Fibroblast of skin of abdomen (primary cell): ENCODE measurements at places on chromosomes 6 and 20.

GRCh38 chr6:45965792-45966191, 49.9 kb downstream of the CLIC5 start:
- DNase-seq, result peak; percentile 89

GRCh38 chr6:53934023-53934422, 139.2 kb downstream of the LRRC1 start:
- DNase-seq, result no peak

GRCh38 chr20:1894951-1895673, at the start of gene SIRPA:
Gene SIRPA (plus strand): TSS chr20:1895407. CDS start chr20:1895448, 41 bp downstream.
- DNase-seq, result peak; percentile 78

GRCh38 chr6:146861029-146861563, 262.3 kb downstream of the ADGB start:
- DNase-seq, result no peak

GRCh38 chr20:11323816-11324215, 593.9 kb upstream of the BTBD3 start:
- DNase-seq, result peak; percentile 87

GRCh38 chr6:115573861-115574260, 486.8 kb downstream of the FRK start:
- DNase-seq, result peak; percentile 75

DNA sequence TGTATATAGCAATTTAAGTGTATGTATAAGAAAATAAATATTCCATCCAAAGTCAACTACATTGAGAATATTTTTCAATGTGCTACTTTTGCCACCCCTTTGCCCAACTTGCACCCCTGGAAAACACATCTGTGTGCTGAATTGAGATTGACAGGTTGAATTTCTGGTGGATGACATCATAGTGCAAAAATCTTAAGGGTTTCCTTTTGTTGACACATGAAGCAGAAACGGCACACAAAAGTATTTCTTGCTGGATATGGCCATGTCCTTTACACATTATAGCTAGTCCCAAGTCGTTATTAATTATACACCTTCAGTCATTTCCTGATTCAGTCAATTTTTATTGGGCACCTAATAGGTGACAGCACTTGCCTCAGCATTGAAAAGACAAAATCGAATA, 188.7 kb upstream of the FBXL4 start:
- DNase-seq, result no peak

DNA sequence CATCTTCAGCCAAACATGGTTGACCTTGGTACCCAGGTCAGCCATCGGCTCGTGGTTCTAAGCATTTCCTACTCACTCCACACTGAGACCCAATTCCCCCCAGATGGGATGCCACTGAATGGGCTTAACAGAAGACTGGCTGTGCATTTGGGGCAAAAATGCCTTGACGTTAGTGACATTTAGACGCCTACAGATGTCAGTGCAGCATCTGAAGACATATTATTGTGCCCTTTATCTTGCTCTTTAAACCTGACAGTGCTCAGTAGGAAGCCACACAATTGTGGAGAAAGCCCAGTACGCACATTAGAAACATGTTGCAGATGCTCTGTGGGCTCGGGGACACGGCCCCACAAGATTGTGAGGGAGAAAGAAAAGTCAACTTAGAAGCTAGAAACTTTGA, 414.7 kb downstream of the PTPRT start:
- DNase-seq, result no peak

DNA sequence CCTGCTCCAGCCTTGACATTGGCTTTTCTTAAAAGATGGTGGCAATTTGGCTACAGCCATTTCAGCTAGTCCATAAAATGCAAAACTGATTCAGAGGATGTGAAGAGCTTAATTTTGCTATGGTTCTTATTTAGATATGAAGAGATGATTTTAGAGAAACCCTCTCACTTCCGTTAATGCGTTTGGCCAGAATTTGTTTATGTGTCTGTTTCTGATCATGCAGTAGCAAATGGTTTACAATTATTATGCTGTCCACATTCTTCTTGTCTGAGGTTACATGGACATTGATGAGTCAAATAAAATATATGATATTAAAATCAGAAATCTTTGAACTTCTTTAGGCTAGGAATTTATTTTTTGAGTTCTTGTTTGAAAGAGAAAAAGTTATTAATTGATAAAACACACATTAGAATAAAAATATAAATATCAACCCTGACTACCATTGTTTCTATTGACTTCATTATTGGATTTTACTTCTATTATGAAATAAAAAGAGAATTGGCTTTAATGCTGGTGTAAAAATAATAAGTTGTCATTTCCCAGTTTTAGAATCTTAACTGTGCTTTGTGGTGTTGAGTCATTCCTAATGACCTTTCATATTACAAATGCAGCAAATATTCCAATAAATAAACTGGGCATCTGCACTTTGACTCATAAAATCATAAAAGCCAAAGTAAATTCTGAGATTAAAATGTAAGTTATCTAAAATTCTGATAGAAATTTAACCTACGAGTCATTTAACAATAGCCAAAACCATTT, 1286.0 kb upstream of the GJE1 start:
- DNase-seq, result peak; percentile 67

- DNase-seq, result peak; percentile 73
These were observed 2.3 kb upstream of the SERPINB6 start for GRCh38 chr6:2973676-2974075.

- no peak for DNase-seq
These were observed 17.4 kb upstream of the UBE2V1 start for GRCh38 chr20:50130356-50130723.

- no peak for DNase-seq
These were observed 3.6 kb downstream of the FOXC1 start for GRCh38 chr6:1613346-1613687.

DNA sequence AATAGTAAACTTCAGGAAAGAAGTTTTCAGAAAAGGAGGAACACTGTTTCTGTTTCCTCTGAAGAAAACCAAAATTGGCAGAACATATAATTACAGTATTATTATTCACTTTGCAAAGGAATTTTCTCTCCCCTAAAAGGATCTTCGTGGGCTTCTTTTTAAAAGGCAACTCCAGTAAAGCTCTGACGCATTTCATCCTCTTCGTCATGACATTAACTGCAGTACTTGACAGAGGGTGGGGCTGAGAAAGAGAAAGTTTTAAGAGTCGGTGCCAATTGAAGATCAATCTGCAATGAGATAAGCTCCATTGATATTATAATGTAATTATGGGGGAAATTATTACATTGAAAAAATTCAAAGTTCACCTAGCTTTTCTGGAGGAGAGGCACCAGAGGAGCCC, 75.8 kb downstream of the MYB start:
- DNase-seq, result no peak

DNA sequence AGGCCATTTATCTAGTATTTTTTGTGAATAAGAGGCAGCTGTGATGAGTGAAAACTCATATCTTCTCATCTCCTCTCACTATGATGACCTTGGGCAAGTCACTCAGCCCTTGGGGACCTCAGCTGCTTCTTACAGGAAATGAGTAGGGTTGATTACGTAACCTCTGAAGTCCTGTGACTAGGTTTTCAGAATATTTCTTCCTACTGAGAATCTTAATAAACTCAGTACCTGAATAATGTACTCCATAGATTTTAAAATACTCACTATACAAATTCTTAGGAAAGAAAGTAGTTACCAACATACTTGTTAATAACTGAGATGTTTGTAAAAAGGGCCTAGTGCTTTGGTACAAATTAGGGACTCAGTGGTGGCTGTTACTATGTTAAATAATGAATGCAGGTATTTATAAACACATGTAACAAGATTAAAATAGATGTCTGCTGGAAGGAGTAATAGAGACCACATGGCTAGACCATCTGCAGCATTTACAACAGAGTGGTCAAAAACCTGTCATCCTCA, 60.9 kb downstream of the RPRD1B start:
- DNase-seq, result peak; percentile 62

GRCh38 chr6:107822176-107823046, 1.7 kb downstream of the SCML4 start:
- DNase-seq, result no peak

DNA sequence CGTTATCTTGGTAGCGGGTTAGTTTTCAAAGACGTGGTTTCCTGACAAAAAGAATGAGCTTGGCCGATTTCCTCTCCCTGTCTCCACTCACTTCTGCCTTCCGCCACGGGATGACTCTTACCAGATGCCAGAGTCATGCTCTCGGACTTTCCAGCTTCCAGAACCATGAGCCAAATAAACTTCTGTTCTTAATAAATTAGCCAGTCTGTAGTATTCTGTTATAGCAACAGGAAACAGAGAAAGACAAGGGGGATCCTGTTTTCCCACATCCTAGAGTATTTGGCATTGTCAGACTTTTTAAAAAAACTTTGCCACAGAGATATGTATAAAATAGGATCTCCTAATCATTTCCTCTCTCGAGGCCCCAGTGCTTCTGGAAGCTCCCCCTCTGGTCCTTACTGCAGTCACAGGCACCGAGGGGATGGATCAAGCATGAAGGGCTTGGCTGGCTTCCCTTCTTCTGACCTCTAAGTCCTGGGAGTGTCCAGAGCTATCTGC, 84.9 kb upstream of the NAA20 start:
- peak; percentile 91 for DNase-seq

DNA sequence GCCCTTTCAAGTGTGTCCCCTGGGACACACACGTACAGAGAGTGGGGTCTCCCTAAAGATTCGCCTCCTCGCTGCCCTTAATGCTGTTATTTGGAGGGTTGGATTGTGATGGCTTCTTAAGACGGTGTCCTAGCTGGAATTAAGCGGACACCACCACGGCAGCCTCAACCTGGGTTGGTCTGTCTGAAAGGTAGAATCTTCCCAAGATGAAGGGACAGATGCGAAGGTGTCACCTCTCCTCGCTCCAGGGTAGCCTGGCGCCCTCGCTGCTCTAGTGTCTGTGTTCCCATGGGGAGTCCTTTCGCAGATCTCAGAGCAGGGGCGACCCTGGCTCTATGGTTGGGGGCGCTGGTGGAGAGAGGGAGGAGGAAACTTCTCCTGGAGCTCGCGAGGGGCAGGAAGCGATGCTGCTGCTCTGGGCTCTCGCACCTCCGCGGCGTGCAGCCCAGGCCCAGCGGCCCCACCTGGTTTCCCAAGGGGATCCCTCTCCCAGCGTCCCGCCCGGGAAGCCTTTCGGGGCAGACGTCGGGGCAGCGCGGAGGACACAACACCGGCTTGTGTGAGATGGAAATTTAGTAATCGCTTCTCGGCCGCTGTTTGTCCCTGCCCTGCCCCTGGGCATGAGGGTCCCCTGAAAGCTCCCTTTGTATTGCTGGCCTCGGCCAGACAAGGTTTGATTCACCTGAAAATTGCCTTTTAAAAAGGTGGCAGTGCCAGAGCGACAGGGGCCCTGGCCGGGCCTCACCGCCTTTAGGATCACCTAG, 1.7 kb downstream of the RSPO3 start:
- DNase-seq, result no peak

DNA sequence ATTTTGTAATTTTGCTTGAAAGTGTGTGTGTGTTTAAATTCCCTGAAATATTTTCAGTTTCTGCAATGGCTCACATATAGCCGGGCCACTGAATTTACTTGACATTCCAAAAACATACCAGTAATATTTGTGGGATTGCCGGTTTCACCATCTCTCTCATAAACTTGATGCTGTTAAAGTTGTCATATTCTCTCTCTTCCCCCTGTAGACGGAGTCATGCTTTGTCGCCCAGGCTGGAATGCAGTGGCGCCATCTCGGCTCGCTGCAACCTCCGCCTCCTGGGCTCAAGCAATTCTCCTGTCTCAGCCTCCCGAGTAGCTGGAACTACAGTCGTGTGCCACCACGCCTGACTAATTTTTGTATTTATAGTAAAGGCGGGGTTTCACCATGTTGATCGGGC, 122.1 kb downstream of the TIAM2 start:
- peak; percentile 95 for DNase-seq

DNA sequence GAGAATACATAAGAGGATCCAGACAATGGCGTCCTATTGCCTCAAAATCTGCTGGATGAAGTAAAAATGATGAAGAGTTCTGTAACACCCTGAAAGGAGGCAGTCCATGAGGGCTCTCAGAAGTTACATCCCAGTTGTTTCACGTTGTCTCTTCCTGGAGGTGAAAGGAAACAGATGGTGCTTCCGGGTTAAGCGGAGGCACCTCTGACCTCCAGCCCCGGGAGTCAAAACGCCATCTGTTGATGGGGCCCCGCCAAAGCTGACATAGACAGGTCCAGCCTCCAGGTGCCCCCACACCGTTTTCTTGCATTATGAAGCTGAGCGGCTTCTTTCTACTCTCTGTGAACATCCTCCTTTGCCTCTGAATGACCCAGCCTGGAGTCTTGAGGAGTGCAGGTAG, 9.5 kb downstream of the SEMG2 start:
- no peak for DNase-seq

- peak; percentile 35 for DNase-seq
These were observed 36.9 kb downstream of the TRPC4AP start for GRCh38 chr20:35055445-35056276.

DNA sequence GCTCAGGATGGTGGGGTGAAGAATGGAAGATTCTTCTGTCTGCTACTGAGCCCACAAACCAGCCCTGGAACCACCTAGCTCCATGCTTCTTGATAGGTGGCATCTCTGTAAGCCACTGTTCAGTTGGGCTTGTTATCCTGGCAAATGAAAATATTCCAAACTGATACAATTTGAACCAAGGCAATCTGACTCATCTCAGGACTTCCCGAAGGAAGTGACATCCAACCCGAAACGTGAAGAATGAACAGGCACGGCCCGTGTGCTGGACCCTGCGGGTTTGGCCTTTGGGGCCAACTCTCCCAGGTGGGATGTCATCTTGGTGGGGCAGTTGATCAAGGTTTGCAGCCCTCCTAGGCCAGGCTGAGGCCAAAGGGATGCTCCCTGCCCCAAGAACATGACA, 160.3 kb downstream of the PREX1 start:
- DNase-seq, result no peak

GRCh38 chr6:44530209-44530909, 142.9 kb downstream of the CDC5L start:
- no peak for DNase-seq

DNA sequence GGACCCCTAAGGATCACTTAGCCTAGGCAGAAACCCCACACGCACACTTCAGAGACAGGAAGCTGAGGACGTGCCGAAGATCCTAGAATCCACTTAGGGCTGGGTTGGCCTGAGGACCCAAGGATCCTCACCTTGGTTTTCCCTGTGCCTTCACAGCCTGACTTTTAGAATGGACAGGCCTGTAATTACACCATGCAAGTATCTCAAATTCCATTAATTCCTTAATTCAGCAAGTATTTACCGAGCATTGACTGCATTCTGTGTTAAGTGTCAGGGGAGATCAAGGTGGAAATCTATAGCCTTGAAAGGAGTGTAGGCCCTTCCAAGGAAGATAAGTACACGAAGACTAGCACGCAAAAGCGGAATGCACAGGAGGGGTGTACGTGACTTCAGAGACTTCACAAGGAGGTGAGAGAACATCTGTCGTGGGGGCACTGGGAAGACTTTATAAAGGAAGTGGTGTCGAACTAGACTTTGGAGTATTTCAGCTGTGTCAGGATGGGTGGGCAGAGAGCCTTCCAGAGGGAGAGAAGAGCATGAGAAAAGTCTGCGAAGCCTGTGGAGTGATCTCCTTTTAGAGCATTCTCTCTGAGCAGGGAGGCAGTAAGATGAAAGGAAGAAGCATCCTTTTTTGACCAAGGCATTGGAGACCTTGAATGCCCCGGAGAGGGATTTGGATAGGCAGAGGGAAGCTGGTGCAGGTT, 4.0 kb downstream of the DSP start:
- DNase-seq, result no peak

- peak; percentile 45 for DNase-seq
These were observed 121.4 kb downstream of the REV3L start for GRCh38 chr6:111361648-111362047.
